ENCODE measurements at places on chromosomes 5 and 9. TPM values are rescaled to one million over a fixed set of nuclear protein-coding genes. Genes with fewer than 3 reads are reported as not detected.
A peak's percentile ranks its signal among the peaks of the same experiment; 100 is the strongest.

Gene ADGRD2
- not detected for total RNA-seq

Gene ZNF189
- total RNA-seq, result 31.8 TPM

Gene PCDHB15
- total RNA-seq, result 9.9 TPM

Gene PCDHB13
- total RNA-seq, result 4.4 TPM

DNA sequence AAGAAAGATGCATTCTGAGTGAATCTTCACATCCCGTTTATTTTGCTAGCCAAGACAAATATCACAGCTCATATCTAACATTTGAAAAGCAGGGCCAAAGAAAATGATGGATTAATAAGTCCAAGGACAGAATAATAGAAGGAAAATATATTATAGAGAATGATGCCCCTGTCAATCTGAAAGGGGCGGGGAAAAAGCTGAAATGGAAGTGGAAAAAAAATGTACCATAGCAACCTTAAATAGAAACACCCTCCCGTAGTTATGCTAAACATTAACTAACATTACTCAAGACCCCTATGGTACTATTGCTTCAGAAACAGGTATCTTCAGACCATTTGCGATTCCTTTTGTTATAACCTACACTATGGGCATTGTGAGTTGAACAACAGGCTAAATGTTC, 67.7 kb upstream of the SMARCA2 start:
- DNase-seq, result no peak

Gene WWC1
- total RNA-seq, result 15.5 TPM

Gene ADAMTSL1
- 22.4 TPM for total RNA-seq

Gene FOXD4L5
- total RNA-seq, result not detected

DNA sequence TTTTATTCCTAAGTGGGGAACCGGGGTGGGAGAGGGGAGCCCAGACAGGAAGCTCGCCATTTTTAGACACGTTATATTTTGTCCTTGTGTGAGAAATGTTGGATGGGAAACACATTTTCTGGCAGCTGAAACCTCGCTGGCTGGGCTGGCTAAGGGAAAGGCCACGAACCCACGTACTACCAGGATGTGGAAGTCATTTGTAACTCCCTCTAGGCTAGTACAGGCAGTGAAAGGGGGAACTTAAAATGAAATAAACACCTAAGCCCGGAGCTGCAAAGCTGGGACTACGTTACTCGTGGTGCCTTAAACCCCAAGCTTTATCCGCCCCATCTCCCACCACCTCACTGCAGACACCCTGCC, 42.5 kb downstream of the TMEM174 start:
- peak; percentile 38 for DNase-seq

- peak; percentile 35 for DNase-seq
Measured at GRCh38 chr9:107504585-107505455, 15.3 kb upstream of the KLF4 start.

DNA sequence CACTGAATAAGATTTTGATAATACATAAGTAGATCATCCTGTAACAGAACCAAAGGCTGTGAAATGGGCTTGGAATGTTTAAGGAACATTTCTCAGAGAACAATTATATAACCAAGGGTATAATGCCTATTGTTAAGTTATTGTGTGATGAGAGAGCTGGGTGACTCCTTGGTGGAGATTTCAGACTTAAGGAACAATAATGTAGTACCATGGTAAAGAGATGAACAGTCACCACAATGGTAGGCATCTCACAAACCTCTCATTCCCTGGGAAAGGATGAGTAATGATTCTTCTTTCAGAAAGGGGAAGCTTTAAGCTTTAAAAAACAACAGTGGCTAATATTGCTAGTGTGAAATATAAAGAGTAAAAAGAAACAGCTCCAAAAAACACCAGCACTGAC, 147.4 kb downstream of the TRIM36 start:
- no peak for DNase-seq

DNA sequence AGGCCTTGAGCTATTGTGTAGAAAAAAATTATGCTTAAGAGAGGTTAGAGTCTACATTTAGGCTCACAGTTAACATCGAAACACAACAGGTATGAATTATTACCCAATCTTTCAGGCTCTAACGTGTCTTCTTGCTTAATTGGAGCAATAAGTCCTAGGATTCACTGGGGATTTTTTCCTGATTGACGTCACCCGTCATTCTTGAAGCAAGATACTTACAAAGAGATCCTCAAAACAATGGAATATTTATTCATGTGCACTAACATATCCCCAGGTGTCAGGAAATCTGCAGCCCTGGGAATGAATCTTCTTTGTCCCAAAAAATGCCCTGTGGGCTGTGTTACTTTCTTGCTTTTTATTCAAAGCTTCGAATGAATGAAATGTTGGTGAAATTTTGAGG, 413.5 kb downstream of the NFIB start:
- peak; percentile 61 for DNase-seq

- DNase-seq, result peak; percentile 90
Measured at GRCh38 chr5:38556599-38557307, at the start of gene LIFR. LIFR (minus strand) TSS chr5:38556646; CDS start chr5:38530647, 25,999 bp downstream.

Gene SLC22A4
- 1.7 TPM for total RNA-seq

Gene HAVCR2
- total RNA-seq, result 2.8 TPM

GRCh38 chr5:169161022-169161680, 139.8 kb downstream of the SLIT3 start:
- peak; percentile 40 for DNase-seq

- DNase-seq, result no peak
Measured at GRCh38 chr5:10699281-10699874, 61.7 kb downstream of the DAP start.

GRCh38 chr5:133905424-133905823, 63.0 kb downstream of the C5orf15 start:
- DNase-seq, result no peak

Gene COL23A1
- 5.4 TPM for total RNA-seq
